ENCODE measurements at places on chromosomes 13 and 19.

DNA sequence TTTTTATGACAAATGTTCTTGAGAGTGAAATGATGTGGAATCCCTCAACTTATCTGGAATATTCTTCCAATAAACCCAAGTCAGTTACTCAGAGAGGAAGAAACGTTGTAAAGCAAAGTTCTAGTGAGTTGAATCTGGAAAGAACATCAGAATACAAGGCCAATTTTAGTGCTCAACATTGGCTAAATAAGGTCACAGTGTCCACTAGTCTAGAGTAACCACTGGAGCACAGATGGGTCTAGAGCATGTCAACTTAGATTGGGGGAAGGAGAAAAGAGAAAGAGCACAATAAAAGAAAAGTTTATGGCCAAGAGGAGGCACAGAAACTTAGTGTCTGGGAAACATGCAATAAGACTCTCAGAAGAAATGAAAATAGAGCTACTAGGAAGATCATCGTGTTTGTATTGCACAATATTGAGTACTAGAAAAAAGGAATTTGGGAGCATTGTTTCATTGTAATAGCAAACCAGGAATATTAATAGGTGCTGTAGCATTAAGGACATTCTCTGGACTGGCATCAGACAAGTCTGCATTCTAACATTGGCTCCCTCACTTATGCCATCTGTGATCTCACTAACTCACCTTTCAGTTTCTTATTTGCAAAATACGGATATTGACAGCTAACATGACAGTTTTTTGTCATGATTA is 1318.5 kb downstream of the PCDH9 start:
- DNase-seq = peak; percentile 46

DNA sequence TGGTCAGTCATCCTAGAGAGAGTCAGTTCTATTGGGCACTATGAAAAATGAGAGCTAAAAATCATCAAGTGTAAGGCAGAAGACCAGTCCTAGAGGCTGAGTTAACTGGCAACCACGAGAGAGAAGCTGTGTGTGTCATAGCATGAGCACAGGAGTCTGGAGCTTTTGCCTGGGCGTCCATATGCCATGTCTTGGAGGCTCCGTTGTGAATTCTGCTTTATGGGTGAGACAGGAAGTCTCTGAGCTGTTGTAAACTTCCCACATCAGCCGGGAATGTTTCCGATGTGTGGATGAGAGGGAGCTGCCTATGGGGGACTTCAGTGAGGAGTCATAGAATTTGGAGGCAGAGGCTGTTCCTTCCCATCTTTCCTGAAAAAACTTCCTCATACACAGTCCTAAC is 120.0 kb downstream of the ITGBL1 start:
- DNase-seq = peak; percentile 19

- no peak for DNase-seq
Observed at GRCh38 chr13:92719868-92720267, 506.7 kb upstream of the GPC6 start.

DNA sequence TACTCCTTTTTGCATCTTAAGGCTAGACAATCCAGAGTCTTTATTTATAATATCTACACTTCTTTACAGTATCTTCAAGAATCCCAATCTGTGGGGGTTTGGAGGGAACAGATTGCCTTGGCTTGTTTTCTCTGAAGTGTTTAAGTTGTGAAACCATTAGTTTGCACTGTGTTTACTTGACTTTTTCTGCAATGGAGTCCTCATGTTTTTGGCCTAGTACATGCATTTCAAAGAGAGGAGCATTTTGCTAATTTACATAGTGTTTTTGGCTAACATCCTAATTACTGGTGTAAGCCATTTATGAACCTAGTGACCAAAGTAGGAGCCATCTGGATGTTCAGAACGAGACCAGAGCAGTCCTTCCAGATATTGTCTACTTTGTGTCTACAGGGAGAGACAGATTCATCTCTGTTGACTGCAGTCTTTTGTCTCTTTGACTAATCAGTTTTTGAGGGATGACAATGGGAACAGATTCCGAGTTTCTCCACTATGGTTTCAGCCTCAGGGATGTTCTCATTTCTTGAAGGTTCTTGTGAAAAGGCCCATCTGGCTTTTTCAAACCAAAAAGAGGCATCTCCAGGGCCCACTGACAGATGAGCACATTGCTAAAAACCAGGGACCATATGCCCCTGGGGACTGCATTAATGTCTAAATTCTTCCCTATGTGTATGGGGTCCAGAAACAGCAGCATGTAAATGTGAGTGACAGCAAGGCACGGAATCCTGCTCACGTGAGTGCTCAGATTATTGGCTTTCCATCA is 53.4 kb downstream of the ING1 start:
- DNase-seq = no peak

DNA sequence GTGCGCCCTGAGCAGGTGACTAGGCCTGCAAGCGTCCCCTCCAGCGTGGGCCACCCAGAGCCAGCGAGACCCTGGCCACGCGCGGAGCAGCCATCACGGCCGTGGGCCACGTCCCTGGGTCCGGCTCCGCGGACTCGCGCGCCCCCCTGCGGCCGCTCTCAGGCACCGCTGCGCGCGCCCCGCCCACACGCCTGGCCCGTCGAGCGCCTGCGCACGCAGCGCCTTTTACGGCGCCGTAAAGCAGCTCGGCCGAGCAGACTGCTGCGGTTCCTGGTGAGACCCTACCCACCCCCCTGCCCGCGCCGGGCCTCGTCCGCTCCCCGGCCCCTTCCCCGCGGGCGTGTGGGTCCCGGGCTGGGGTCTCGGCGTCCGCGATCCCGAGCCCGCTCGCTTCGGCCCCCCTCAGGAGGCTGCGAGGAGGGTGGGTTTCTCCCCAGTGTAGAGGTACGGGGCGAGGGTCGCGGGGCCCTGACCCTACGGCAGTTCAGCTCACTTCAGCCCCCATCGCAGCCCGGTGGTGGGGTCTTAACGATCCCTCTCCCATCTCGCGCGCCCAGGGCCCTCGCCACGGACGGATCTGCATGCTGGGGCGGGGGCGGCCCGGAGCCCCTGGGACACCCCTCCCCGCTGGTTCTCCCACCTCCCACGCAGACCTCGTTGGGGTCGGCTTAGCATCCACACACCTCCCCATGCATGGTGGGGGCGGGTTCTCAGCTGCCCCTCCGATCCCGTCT is at the start of gene TRAPPC5:
TRAPPC5 (plus strand) TSS at position 228 of the 734 bp plus-strand sequence. CDS start 1,421 bp downstream, outside the sequence.
- peak; percentile 85 for DNase-seq

DNA sequence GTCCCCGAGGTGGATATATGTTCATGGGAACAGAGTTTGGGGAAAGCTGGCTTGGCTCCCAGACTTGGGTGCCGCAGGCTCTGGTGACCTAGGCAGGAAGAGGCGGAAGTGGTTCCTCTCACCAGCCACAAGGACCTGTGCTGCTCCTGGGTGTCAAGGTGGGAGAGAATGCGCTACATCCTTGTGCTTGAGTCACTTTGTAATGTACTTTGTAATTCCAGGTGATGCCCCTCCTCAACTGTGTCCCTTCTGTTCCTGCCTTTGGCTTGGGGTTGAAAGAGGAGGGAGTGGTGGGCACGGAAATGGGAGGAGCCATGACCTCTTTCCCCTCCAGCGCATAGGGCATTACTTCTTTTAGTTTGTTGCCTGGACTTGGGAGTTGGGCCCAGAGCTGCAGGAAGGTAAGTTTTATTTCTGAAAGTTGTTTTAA is 10.9 kb downstream of the GARRE1 start:
- DNase-seq = no peak

GRCh38 chr19:52542984-52543664 is 15.7 kb downstream of the ZNF808 start:
- DNase-seq = peak; percentile 21

- DNase-seq = peak; percentile 74
Observed at GRCh38 chr19:42277821-42278451, 8.9 kb downstream of the CIC start.

GRCh38 chr13:48159401-48159800 is 64.5 kb upstream of the MED4 start:
- DNase-seq = no peak

GRCh38 chr19:17525141-17525540 is 13.7 kb downstream of the PGLS start:
- DNase-seq = no peak

DNA sequence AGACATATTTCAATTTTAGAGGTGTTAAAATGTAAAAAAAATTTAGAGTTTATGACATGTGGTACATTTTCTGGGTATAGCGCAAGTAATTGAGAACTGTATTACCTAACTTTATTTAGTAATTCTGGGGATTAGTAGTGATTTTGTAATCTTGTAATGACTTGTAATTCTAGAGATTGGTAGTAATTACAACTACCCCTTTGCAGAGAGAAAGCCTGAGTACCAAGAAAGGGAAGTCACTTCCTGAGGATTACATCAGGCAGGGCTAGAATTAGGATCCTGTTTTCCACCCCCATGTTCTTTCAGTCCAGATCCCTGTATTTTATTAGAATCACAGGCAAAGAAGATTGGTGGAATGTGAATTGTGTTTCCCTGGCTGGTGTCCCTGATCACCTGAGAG is 274.9 kb downstream of the KCNRG start:
- DNase-seq = no peak

DNA sequence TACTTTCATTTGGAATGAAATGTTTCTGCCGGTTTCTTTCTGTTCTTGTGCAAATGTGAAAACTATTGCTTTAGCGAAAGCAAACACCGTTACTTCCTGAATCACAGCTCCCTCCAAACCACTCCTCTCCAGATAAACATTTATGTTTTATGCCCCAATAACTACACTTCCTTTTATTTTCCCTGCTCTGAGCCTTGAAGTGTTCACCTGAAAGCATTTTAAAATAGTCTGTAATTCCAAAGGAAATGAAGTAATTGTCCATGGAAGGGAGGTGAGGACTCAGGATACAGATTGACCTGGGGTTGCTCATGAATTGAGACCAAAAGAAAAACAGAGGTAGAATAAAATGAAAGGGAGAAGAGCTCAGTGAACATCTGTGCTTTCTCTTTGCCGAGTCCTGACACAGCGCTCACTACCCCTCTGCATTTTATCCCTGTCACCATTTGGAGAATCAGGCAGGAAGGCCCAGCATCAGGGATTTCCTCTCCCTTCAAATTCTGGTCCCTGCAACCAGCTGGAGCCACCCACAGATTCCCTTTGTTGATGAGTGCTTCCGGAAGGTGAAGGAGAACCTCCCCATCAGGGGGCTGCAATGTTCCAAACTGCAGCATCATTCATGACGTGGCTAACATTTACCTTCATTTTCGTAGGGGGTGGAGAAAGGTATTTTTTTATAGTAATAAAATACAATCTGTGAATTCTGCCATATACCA is 171.9 kb downstream of the ITGBL1 start:
- no peak for DNase-seq

DNA sequence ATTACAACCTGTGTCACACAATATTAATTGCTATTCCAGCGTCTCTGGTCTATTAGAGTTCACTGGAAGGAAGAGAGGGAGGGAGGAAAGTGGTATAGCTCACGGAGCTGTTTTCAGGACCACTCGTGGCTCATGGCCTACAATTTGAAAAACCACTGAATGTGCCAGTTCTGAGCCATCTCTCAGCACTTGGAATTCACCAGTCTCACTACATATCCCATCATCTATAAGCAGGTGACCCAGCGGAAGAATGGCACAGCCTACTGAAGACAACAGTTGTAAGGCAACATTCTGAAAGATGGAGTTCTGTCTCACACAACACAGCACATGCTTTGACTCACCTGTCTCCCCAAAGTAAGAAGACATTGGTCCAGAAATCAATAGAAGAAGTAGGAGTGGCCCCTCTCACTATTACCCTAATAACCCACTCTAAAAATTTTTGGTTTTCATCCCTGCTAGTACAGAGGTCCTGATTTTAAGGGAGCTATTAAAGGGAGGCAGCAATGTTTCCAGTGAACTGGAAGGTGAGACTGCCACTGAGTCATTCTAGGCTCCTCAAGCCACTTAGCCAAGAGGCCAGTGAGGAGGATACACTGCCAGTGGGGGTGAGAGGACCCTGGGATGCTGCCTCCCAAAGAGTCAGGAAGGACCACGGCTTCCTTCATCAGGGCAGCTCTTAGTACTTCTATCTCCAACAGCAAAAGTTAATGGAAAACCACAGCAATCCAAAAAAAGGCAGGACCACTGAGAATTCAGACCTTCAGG is 50.0 kb upstream of the DOCK9 start:
- DNase-seq = no peak

DNA sequence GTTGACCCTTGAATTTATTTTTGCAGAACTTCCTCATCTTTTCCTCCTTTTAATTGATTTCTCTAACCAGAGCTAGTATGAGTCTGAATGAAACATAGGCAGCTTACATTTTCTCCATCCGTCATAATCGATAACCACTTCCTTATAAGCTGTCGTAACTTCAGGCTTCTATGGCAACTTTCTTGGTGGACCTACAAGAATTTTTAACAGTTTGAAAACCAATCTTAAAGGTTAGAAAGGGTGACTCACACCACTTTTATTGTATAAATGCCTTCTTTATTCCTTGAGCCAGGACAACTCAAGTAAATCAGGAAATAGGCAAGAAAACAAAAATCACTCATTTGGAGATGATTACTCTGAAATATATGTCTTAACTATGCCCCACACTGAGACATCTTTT is 105.7 kb upstream of the KL start:
- DNase-seq = no peak

GRCh38 chr13:27043013-27043412 is 128.6 kb downstream of the USP12 start:
- peak; percentile 95 for DNase-seq

- peak; percentile 36 for DNase-seq
Observed at GRCh38 chr13:75452564-75452963, 29.4 kb downstream of the TBC1D4 start.

- DNase-seq = no peak
Observed at GRCh38 chr19:48636859-48637448, at the start of gene DBP. Gene DBP, minus strand, starts transcription at chr19:48637379. Its CDS starts 385 bp downstream, at chr19:48636994.

DNA sequence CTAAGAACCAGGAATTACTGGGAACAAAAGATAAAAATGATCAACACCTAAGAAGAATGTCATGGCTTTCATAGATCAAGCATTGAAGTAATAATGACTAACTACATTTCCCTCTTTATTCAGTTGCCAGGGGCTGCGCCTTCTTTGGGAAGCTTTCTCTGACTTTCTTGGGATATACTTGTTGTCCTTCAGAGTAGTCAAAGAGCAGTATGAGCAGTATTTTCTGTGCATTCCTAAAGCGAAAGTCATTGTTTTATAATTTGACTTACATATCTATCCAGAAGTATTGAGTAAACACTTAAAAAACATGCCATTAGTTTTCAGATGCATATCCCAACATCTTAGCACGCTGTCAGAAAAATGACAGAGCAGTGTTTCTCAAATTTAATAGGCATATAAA is 2412.4 kb downstream of the PCDH9 start:
- DNase-seq = peak; percentile 47

All from cardiac fibroblast (primary cell).